ENCODE measurements at places on chromosomes 3 and 15.

DNA sequence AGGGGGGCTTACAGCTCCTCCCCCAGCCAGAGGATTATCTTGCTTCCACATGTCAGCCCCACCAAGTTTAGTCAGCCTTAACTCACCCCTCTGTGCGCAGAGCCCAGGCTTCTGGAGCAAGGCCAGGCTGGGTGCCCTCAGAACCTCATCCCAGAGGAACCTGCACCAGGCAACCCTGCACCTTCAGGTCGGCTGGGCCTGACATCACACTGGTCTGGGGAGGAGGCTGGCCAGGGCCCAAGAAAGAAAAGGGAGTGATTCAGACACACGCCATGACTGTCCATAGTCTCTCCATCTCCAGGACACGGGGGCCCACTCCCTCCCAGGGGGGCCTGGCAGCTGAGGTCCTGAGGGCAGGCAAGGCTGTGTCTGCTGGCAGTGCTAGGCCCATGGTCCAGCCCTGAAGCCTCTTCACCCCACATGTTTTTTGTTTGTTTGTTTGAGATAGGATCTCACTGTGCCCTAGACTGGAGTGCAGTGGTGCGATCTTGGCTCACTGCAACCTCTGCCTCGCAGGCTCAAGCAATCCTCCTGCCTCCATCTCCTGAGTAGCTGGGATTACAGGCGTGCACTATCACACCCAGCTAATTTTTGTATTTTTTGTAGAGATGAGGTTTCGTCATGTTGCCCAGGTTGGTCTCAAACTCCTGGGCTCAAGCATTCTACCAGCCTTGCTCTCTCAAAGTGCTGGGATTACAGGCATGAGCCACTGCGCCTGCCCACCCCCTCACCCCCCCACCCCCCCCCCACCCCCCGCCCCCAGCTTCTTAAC, 11.1 kb downstream of the TNK2 start:
- DNase-seq: no peak

GRCh38 chr15:96264351-96264798, 66.1 kb upstream of the NR2F2 start:
- DNase-seq: no peak

GRCh38 chr15:69497076-69497475, 44.5 kb downstream of the RPLP1 start:
- no peak for DNase-seq

DNA sequence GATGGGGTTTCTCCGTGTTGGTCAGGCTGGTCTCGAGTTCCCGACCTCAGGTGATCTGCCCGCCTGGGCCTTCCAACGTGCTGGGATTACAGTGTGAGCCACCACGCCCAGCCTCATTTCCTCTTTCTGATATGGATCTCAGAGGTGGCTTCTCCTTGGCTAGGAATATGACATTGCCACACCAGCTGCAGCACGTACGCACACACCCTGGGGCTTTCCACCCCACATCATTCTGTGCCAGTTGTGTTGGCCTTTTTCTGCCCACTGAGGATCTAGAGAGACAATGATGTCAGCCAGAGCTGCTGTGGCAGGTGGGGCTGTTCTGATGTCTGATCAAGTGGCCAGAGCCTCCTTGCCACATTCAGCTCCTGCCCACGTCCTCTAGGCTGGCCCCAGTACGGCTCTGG, 29.0 kb downstream of the TMEM45A start:
- DNase-seq: no peak

- DNase-seq: no peak
These were observed 47.0 kb downstream of the OXNAD1 start for GRCh38 chr3:16311960-16312451.

DNA sequence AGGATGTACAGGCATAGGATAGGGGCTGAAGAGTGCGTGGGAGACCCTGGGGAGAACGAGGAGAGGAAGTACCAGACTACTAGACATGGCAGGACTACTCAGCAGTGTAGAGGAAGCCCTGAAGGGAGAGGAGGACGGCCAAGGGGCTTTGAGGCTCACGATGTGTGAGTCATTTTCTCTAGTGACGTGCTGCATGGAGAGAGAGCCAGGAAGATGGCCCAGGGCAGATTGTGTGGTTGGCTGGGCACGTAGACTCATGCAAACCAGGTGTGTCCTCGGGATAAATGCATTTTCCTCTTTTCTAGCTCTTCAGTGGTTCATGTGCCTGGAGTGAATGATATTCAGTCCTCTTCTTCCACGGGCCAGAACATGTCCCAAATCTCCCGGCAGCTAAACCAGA, 115.0 kb upstream of the ABHD17C start:
- DNase-seq: no peak

DNA sequence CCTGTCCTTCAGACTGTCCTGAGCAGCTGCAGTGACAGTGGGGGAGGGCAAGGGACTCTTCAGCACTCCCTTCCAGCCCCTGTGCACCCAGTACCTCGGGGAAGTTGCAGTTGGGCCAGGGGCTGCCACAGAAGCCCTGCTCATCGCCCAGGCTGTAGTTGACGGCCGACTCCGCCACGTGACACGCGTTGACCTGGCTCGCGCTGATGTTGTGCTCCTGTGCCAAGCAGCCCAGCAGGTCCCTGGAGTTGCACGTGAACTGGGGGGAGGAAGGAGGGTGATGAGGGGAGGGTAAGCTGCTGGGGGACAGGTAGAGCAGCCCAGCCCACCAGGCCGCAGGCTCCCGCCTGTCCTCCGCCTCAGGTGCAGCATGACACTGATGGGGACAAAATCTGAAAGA, 101.2 kb downstream of the SEC22A start:
- no peak for DNase-seq

GRCh38 chr3:168998792-168999191, 664.7 kb downstream of the MECOM start:
- DNase-seq: no peak

DNA sequence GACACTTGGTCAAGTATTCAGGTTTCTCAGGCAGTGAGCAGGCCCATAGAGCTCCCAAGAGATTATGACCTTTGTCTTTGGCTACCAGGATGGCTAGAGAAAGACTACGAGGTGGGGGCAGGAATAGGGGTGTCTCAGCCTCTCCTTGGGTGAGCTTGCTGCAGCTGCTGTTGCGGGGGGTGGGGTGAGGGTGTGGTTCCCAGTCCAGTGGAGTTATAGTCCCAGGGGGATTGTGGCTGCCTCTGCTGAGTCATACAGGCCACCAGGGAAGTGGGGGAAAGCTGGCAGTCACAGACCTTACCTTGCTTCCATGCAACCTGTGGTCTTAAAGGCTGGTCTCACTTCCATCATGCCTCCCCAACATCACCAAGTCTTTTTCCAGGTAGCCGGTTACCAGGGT, 31.7 kb downstream of the ATP2C1 start:
- no peak for DNase-seq

DNA sequence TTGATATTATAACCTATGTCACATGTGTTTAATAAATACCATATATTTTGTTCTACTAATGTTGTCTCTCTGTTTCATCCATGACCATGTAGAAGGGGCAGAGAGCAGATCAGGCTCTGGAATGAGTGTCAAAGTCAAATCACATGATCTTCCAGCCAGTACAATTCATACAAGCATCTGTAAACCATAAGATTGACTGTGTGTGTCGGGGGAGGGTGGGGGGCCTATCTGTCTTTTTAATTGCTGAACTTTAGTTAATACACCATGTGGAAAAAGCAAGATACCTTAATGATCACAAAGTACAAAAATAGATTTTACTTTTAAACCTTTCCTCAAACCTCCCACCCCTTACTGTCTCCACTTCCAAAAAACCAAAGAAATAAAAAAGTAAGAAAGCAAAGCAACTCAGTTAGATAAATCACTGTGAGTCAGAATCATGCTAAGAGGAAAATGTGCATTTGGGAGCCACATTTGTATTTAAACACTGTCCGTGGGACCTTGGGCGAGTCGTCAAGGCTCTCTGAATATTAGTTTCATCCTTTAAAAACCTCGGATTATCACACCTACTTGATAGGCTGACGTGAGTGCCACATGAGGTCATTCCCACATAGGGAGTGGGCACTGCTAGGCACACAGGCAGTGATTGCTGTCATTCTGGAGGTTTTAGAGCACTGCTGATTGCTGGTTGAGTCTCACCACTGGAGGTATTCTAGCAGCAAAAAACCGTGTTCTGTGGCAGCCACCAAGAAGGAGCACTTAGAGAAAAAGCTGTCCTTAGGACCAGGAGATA, 21.0 kb upstream of the POLR2M start:
- no peak for DNase-seq

DNA sequence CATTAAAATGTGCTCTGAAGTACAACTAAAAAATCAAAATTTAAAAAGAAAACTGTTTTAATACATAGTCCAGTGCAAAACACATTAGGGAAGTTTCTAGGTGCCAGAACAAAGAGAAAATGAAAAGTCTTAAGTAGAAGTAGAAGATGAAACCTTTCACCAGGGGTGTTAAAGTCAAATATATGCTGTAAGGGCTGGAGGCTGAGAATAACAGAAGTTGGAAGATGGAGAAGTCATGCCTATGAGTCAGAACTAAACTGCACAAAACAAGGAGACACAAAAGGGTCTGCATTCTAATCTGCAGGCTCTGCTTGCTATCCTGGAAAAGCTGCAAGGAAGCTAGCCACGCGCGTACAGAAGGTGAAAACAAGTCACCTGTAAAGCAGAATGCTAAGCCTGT, 48.7 kb upstream of the CPB1 start:
- DNase-seq: no peak

- DNase-seq: no peak
These were observed 151.4 kb downstream of the PLD1 start for GRCh38 chr3:171658841-171659240.

DNA sequence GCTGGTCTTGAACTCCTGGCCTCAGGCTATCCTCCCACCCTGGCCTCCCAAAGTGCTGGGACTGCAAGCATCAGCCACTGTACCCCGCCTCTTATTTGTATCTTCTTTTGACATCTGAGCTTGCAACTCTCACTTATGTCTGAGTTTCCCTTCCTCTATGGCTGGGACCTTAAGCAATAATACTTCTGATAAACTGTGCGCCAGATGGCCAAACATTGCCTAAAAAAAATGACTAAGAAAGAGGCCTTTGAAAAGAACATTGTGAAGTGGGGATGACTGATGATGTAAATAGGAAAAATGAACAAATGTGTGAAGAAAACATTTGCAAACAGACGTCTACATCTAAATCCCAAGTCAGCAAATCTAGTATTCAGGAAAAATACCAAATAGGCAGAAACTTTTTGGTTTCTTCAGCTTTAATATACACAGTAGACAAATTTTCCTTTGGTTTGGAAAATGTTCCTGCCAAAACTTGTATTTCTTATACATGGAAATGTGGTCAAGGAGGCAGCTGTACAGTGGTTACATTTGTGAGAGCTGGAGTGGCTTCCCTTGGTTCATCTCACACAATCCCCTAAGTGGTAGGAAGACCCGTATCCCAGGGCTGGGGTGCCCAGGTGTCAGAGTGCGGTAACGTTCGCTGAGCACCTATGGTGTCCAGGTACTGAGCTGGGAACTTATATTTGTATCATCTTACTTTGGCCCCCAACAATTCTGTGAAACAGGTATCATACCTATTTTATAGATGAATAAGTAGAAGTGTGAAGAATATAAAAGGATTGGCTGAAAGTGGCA, 11.6 kb upstream of the TFRC start:
- no peak for DNase-seq

- DNase-seq: no peak
These were observed 76.7 kb upstream of the DCBLD2 start for GRCh38 chr3:98978068-98978811.

GRCh38 chr3:98962951-98963350, 61.5 kb upstream of the DCBLD2 start:
- no peak for DNase-seq

DNA sequence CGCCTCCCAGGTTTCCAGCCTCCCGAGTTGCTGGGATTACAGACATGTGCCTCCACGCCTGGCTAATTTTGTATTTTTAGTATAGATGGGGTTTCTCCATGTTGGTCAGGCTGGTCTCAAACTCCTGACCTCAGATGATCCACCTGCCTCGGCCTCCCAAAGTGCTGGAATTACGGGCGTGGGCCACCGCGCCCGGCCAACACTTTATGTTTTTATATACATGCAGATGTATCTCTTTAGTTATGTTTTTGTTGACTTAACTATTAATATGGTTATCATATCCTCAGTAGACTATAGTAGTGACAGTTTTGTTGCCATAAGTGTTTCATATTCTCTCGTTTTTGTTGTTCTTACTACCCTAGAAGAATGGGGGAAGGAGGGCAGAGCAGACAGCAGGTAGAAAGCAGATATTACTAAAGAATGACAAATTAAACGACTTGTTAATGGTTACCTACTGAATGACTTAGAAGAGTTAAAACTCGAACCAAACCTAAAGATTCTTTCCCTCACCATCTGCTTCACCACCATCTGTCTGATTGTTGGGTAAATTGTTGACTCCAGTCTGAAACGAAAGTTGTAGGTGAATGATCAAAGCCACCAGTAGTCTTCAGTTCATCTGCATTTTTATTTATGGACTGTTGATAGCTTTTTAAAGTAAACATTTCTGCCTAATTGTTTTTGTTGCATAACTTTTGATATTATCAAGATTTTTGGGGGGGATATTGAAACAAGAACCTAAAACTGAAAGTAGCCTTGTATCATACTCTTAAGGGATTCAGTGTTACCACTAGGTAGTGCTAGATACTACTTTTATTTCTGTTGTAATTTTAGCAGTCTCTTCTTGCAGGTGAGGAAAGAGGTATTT, 89.3 kb downstream of the RASA2 start:
- DNase-seq: no peak

DNA sequence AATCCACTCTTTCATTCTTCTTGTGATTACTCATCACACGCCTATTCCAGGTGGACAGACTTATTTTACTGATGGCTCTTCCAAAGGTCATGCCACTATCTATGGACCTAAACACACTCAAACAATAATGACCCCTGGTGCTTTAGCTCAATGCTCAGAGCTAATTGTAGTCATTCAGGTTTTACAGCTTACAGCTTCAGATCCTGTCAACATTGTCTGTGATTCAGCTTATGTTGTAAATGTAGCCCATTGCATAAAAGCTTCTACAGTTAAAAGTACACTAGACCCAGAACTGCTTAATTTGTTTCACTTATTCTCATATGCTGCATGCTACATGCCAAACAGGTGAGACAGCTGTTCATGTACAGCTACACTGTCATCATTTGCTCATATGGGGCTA, 49.2 kb downstream of the LSM3 start:
- no peak for DNase-seq

GRCh38 chr3:182957226-182957625, 23.1 kb downstream of the DCUN1D1 start:
- no peak for DNase-seq

GRCh38 chr3:147197739-147198138, 208.6 kb downstream of the ZIC4 start:
- no peak for DNase-seq

DNA sequence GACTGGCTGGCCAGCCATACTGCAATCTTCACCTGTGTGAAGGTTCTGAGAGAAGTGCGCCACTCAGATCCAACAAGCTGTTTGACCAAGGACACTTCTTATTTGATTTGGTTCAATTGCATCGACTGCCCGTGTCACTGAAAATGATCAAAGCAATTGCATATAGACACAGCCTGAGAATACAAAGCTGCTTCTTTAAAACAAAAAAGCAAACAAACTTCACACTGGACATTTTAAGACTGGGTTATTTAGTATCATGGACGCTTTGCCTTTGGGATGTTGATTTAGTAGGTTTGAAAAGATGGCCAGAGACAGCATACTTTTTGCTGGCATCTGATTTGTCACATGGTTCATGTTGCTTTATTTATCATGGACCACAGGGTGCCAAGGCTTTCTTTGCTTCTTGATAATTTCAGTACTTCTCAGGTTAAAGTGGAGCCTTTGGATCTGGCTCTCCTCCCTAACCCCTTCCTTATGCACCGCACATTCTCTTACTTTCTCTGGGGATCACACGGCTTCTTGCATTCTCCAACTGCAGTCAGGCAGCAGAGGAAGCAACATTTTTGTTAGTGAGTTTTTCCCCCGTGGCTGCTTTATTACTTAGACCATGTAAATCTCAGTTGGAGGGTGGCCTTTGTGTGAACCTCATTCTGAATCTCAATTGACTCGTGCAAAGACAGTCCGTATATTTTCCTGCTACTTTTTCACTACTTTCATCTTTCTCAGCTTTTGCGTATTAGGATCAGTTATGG, 151.0 kb downstream of the CD47 start:
- no peak for DNase-seq
